Activated T-cell treated with anti-CD3 and anti-CD28 coated beads, Interleukin-2, amount 50 U/mL, for 72 hours (primary cell): ENCODE measurements at places on chromosomes 11 and 22.

DNA sequence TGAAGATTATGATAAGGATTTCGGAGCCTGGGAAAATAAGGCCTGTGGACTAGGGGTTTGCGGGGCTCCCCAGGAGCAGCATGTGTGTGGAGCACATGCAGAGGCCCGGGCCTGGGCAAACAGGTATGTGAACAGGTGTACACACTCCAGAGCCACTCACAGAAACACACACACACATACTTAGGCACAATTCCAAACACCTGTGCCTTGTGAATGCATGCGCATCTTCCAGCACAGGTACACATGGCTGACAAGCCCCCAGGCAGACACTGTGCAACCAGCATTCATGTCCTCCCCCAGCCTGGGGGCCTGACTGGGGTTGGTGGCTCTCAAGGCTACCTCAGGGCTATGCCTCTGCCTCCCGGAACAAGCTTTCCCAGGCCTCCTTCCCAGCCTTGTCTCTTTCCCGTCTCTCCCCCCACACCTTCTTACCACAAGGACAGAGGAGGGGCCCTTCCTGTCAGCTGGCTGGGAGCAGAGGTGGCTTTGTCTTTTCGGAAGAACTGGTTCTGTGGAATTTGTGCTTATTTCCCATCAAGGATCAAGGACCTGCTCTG lies 2.6 kb upstream of the P2RY6 start:
- DNase-seq = no peak

- DNase-seq = peak; percentile 58
Observed at GRCh38 chr11:96188243-96189006, 154.6 kb downstream of the MAML2 start.

DNA sequence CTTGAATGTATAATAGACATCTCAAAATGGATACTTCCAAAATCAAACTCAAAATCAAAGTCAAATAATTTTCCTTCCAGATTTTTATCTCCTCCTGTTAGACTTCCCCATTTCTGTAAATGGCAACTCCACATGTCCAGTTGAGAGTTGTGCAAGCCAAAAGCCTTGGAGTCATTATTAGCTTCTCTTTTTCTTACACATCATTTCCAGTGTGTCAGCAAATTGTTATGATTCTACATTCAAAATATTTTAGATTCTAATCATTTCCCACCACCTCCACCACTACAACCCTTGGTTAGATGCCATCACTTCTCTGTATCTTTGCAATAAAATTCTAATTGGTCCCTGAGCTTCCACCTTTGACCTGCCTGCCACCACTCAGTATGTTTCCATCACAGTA lies 155.7 kb downstream of the CNTN5 start:
- DNase-seq = no peak

DNA sequence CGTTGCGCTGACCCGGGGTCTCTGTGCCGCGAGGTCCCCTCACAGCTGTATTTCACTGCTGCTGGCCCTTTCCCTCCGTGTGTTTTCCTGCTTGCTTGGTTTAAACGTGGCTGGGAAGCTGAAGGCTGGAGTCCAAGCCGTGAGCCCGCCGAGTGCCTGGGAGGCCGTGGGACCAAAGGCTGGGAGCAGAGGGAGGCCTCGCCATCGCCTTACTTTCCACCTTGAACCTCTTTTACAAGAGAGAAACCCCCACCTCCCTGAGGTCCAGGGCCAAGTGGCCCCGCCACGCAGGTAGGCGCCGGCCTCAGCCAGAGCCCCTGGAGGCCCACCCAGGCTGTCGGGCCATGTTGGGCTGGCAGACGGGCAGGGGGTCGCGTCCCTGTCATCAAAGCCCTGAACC lies 411.6 kb downstream of the TBC1D22A start:
- no peak for DNase-seq

- DNase-seq = no peak
Observed at GRCh38 chr11:3950996-3951660, 95.7 kb downstream of the STIM1 start.

DNA sequence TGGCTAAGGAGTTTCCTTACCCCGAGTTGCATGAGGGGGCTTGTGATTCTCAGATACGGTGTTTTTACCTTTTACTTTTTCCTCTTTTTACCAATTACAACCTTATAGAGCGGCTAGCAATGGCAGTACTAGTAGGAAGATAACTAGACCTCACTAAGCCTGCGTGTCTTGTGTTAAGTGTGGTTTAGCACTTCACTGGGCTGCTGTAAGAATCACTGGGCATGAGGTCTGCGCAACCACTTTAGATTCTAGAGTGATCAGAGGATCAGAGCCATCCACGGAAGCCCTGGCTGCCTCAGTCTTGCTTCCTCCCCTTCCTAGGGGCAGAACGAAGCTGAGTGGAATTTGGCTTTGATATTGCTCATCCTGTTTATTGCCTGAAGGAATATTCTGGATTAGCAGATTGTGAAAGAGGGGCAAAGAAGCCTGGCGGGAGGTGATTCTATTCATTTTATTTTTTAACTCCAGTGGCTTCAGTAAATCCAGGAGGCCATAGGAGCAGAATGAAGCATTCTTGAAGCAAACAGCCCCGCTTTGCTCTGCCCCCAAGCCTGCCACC lies 88.5 kb downstream of the GRAMD1B start:
- no peak for DNase-seq

DNA sequence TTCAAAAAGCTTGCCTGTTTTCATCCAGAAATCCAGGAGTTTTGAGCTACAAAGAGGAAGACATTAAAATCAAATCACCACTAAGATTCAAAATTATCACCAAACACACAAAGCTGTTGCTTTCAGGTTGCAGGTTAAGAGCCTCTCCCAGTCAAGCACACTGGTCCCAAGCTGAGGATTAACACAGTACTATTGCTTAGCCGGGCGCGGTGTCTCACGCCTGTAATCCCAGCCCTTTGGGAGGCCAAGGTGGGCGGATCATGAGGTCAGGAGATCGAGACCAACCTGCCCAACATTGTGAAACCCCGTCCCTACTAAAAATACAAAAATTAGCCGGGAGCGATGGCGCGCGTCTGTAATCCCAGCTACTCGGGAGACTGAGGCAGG lies 1165.1 kb downstream of the LRRC4C start:
- no peak for DNase-seq

DNA sequence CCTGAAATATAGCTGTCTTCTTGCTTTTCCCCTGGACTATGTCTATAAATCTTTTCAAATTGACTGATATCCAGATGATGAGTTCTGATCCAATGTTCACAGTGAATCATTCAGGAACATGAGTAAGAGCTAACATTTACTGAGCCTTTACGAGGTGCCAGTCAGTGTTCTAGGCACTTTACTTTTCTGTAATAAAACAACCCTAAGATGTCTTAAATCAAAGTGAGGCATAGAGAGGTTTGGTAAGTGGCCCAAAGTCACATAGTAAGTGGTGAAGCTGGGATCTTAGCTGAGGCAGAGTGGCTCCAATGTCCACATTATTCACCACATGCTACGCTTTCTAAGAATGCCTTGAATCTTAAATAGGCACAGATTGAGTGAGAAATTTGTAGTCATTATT lies 79.9 kb upstream of the OR4C15 start:
- DNase-seq = no peak

DNA sequence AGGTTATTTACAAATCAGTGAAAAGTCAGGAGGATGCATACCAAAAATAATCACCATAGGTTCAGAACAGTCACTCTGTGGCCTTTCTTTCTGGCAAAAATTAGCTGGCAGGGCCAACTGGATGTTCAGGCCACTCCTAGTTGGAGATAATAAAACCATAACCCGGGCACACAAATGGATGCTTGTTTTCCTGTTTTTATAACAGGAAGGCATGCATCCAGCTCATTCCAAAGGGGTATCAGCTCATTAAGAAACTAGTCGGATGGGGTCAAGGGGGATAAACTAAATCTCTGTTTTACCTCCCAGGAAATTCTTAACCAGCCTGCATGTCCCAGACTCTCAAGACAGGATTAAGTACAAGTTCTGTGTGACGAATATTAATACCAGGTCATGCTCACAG lies 81.0 kb downstream of the FBXO7 start:
- no peak for DNase-seq

GRCh38 chr11:126337474-126338241 lies 17.8 kb upstream of the ST3GAL4 start:
- DNase-seq = no peak

- no peak for DNase-seq
Observed at GRCh38 chr11:112541140-112542046, 280.7 kb upstream of the PLET1 start.

DNA sequence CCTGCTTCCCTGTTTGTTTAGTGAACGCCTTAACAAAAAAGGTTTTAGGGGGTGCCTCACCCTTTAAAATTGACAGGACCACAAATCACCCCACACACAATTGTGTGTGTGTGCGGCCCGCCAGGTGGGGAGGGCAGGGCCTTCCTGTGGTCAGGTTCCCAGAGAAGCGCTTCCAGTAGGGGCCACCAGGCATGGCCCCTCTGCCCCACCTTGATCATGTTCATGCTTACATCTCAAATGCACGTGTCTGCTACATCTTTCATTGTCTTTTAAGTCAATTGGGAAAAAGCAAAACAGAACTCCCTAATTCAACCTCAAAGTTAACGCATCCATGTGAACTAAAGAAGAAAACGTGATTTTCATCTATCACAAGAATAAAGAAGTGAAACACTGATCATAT lies 1335.3 kb downstream of the TBC1D22A start:
- no peak for DNase-seq

DNA sequence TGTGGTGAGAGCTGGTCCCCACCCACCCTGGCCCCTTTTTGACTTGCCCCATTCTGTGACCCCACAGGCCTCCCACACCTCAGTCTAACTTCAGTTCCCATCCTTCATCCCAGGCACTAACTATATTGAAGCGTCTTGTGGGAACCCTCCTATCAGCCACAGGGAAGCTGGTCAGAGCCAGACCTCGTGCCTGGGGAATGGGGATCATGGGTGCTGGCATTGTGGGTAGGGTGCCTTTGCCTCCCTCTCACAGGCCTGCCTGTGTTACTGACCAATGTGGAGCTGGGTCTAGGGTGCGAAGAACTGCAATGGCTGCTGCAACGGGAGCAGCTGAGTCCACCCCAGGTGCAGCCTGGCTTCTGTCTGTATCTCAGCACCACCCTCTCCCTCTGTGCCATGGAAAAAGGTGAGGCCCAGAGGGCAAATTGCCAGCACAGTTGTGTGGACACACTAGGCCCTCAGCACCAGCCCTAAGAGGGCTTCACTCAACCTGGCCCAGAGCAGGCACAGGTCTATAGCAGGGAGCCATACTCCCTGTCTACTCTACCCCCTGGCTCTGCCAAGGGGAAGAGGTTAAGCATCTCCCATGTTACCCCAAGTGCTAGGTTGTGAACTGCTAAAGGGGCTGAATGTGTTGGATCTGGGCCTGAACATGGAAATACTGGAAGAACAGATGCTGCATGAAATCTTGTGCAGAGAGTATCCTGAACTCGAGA lies 37.3 kb downstream of the RRP8 start:
- DNase-seq = no peak

GRCh38 chr22:42319386-42319785 lies 48.9 kb upstream of the TCF20 start:
- no peak for DNase-seq

- DNase-seq = no peak
Observed at GRCh38 chr11:73265278-73265810, 6.8 kb upstream of the P2RY6 start.

- no peak for DNase-seq
Observed at GRCh38 chr11:130168105-130168504, 8.5 kb downstream of the ST14 start.

DNA sequence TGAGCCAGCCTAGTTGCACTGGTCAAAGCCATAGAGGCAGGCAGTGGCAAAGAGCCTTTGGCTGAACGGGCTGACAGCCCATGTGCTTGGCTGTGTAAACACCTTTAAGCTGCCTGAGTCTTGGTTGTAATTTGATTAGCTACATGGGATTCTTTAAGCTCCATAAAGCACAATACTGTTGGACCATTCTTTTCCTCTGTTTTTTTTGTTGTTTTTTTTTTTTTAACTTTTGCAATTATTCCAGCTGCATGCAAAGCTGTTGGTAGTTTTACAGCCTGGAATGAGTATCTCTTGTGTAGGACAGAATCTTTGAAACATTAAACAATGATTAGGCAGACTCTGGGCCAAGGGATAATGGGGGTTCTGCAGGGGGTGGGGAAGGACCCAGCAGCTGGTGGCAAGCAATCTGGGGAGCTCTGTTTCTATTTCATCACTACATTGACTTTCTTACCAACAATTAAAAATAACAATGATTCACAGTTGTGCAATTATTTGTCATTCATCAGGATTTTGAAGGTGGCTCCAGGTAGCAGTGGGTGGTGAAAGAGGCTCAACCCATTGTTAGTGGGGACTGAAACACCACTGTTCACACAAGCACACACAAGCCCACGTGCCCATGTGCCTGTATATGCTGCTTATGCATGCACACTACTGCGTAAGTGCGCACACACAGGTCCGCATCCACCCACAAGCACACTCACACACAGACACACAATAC lies 69.5 kb upstream of the CSNK2A3 start:
- no peak for DNase-seq

DNA sequence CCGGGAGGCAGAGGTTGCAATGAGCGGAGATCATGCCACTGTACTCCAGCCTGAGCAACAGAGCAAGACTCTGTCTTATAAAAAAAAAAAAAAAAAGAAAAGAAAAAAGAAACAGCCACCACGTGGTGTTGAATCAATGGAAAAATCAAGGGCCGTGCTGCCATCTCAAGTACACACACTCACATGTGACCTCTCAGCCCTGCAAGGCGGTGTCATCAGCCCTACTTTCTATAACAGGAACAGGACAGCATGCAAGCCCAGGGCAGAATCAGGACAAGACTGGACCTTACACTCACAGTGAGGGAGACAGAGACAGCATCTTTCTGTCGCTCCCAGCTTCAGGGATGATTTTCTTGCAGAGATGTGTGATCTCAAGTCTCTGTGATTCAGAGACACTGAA lies 179.6 kb downstream of the MPPED1 start:
- DNase-seq = no peak

- no peak for DNase-seq
Observed at GRCh38 chr11:73171436-73172161, 29.5 kb upstream of the FCHSD2 start.

- no peak for DNase-seq
Observed at GRCh38 chr22:22072169-22072836, 89.7 kb upstream of the TOP3B start.

- no peak for DNase-seq
Observed at GRCh38 chr22:32968746-32969145, 89.4 kb downstream of the SYN3 start.

DNA sequence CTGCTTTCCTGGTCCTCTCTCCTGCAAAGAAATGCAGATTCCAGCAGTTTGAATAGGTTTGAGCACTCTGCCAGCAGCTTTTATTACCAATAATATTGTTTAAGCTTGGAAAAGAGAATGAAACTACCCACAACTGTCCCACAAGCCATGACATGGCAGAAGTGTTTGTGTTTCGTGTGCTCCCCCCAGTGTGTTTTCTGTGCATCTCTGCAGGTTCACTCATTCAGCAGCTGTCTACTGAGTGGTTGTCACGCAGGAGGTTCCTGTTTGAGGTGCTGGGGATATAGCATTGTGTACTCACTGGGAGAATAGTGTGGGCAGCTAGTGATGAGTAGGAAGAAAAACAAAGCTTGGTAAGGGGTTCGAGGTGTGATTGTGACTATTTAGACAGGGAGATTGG lies 55.3 kb upstream of the SUSD2 start:
- no peak for DNase-seq

- no peak for DNase-seq
Observed at GRCh38 chr22:46286006-46286405, 10.7 kb upstream of the GTSE1 start.
